T-helper 2 cell treated with Interferon-gamma antibody and Interleukin-4, amounts not matched to agents 100 ng/mL and 5 ng/mL, for 36 hours (primary cell): ENCODE measurements at places on chromosomes 1 and 21. TPM values are rescaled to one million over a fixed set of nuclear protein-coding genes. Genes with fewer than 3 reads are reported as not detected.

Gene WNT2B
- total RNA-seq = 0.02 TPM in 1 of 2 replicates, not detected in the other

Gene PALMD
- not detected in 2 replicates for total RNA-seq

Gene HSF2BP
- 0.30 and 0.50 TPM in 2 replicates for total RNA-seq

Gene HAX1
- total RNA-seq = 112 and 115 TPM in 2 replicates

Gene ADAM30
- total RNA-seq = not detected in 2 replicates

Gene RAB25
- total RNA-seq = not detected in 2 replicates

Gene IFI44L
- 50.8 and 53.9 TPM in 2 replicates for total RNA-seq

Gene TNFRSF18
- total RNA-seq = 26.8 and 29.8 TPM in 2 replicates

Gene COL11A1
- not detected in 2 replicates for total RNA-seq

Gene IL6R
- total RNA-seq = 5.3 and 5.9 TPM in 2 replicates

Gene CFHR1
- total RNA-seq = not detected in 2 replicates

Gene SHE
- total RNA-seq = not detected in 2 replicates

Gene MIER1
- 46.2 and 46.8 TPM in 2 replicates for total RNA-seq

Gene CADM3
- not detected in 2 replicates for total RNA-seq

Gene ADARB1
- total RNA-seq = 49.0 and 51.5 TPM in 2 replicates

Gene PCP4L1
- total RNA-seq = not detected in 2 replicates

Gene PTPN22
- 66.9 and 68.7 TPM in 2 replicates for total RNA-seq

Gene CHI3L2
- 8.0 and 9.1 TPM in 2 replicates for total RNA-seq

Gene EPHB2
- not detected in 2 replicates for total RNA-seq

Gene RHEX
- not detected in 2 replicates for total RNA-seq

Gene OR2T11
- total RNA-seq = not detected in 2 replicates

Gene CACNA1S
- not detected in 2 replicates for total RNA-seq

Gene C1orf216
- total RNA-seq = 15.8 and 16.5 TPM in 2 replicates

Gene S100A7A
- not detected in 2 replicates for total RNA-seq

Gene TEX38
- total RNA-seq = not detected in 2 replicates

Gene ANGPTL1
- not detected in 2 replicates for total RNA-seq

Gene DUSP10
- 13.9 and 14.9 TPM in 2 replicates for total RNA-seq

Gene CELA3A
- total RNA-seq = not detected in 2 replicates

Gene LCE2A
- not detected in 2 replicates for total RNA-seq

Gene BTBD8
- total RNA-seq = 1.5 and 1.6 TPM in 2 replicates

Gene OR2L3
- total RNA-seq = 0.11 TPM in 1 of 2 replicates, not detected in the other

Gene PLA2G2C
- 0.57 TPM in 1 of 2 replicates, not detected in the other for total RNA-seq

Gene GNG4
- 0.93 and 1.8 TPM in 2 replicates for total RNA-seq

Gene GRHL3
- total RNA-seq = not detected in 2 replicates

Gene TMEM125
- total RNA-seq = not detected in 2 replicates

Gene AQP10
- not detected in 2 replicates for total RNA-seq
